ENCODE measurements at places on chromosomes 7 and 10.

- DNase-seq, result no peak
Observed at GRCh38 chr10:2014541-2014940, 277.2 kb upstream of the ADARB2 start.

DNA sequence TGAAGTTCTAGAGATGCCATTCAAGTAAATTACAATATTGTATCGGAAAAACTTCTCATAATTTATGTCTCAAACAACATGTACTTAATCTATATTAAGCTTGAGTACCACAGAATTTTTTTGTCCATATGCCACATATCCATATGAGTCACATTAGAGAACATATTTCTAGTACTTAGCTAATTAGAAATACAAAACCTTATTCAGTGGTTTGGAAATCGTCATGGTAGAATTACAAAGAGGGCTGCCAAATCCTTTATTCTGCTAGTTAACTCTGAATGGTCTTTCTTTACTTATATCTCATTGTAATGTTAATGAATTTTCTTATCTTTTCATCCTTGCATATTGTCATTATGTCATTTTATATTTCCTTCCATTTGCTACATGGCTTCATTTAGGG lies 9.0 kb upstream of the VIM start:
- no peak for DNase-seq

GRCh38 chr7:82098414-82098813 lies 328.6 kb upstream of the HGF start:
- no peak for DNase-seq

- DNase-seq, result no peak
Observed at GRCh38 chr7:80781561-80781979, 137.3 kb downstream of the SEMA3C start.

DNA sequence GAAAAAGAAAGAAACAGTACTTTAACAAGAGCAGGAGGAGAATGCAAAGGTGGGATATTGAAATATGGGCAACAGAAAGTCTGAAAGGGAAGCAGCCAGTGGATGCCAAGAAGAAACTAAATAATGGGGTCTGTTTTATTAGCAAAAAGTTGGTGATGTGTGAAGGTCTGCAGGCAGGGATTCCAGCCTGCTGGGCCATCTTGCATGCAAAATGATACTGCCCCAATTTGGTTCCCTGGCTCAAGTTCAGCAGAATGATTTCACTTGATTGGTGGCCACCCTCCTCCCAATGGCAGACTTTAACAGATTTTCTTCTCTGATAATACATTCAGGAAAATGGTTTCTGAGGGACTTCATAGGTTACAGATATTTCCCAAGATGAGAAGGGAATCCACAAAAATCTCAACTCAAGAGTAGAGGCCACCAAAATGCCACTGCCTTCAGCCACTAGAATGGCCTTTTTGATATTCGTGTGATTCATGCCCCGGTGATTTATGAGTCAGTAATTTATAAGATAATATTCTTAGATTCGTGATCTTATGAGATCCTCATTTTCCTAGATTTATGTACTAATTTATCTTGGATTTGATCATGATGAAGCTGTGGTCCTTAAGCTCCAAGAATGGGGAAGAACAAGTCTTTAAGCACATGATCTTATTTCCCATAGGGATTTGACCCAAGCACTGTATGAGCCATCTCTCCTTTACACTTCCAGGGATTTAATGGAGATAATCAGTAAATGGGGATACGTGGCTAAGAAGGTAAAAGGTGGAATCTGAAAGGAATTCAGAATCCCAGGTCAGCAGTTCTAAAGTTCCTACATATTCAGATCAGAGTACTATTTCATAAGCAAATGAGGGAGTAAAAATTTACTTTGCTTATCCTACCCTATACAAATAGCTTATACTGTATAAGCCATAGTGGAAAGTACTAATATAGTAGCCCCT lies 32.3 kb upstream of the ADD3 start:
- DNase-seq, result no peak

- DNase-seq, result no peak
Observed at GRCh38 chr10:54799506-54799905, 1.5 kb downstream of the PCDH15 start.

DNA sequence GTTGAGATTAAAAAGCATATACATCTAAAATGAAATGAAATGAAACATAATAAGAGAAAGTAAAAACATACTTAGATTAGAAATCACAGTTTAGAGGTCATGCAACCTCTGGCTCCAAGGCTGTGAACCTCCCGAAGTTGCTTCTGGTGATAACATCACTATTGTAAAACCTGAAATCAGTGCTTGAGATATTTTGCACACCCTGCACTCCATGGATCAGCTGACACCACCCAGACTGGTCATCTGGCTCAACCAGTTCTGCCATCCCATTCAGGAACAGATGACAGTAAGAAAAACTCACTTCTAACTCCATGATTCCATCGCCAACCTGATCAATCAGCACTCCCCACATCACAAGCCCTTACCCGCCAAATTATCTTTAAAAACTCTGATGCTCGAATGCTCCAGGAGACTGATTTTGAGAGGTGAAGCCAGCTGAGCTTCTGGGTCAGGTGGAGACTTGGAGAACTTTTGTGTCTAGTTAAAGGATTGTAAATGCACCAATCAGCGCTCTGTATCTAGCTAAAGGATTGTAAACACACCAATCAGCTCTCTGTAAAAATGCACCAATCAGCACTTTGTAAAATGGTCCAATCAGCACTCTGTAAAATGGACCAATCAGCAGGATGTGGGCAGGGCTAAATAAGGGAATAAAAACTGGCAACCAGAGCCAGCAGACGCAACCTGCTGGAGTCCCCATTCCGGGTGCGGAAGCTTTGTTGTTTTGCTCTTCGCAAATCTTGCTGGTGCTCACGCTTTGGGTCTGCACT lies 162.6 kb upstream of the MAGI2 start:
- DNase-seq, result no peak

- DNase-seq, result no peak
Observed at GRCh38 chr7:159060440-159060839, 84.2 kb downstream of the VIPR2 start.

- DNase-seq, result no peak
Observed at GRCh38 chr7:114508086-114508485, 93.5 kb downstream of the FOXP2 start.

DNA sequence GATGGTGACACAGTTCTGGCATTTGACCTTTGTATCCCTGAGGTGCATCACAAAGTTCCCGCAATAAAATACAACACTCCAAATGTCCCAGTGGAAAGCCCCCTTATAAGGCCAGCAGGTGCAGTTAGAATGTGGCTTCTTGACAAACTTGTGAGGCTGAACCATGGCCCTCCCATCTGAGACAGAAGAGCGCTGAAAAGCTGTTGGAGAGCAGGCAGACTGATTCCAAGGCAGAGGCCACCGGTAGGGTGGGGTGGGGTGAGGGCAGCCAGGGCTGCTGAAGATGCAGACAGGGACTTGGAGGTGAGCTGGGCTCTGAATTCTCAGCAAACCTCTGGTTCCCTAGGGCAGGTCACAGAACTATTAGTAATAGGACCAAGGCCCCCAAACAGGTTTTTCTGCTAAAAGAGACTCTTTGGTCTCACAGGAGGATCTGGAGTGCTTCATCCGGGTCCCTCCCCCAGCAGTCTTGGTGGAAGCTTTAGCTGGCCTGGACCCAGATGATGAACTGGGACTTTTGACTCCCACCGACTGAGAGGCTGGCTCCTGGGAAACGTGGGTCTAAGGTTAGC lies 15.6 kb upstream of the CHST3 start:
- no peak for DNase-seq

DNA sequence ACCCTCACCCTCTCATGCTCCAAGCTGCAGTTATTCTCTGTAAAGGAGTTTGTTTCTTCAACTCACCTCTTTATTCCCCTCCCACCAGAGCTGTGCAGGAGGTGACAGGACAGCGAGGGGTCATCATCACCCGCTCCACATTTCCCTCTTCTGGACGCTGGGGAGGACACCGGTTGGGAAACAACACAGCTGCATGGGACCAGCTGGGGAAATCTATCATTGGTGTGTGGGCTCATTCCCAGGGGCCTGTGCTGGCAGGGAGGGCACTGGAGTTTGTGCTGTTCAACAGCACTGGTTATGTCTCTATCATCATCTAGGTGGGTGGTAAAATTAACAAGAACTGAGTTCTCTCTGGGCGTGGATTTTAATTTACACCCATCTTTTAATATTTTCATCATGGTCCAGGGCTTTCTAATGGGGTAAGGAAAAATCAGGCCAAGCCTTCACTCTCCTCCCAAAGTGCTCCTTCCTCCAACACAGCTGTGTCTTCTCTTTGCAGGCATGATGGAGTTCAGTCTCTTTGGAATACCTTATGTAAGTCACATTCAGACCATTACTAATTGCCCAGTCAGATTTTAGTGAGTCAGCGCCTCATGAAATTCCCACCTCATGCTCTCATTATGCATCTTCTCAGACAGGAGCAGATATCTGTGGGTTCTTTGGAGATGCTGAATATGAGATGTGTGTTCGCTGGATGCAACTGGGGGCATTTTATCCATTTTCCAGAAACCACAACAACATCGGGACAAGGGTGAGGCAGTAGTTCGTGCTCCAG lies 61.6 kb downstream of the PRSS58 start:
- DNase-seq, result no peak

DNA sequence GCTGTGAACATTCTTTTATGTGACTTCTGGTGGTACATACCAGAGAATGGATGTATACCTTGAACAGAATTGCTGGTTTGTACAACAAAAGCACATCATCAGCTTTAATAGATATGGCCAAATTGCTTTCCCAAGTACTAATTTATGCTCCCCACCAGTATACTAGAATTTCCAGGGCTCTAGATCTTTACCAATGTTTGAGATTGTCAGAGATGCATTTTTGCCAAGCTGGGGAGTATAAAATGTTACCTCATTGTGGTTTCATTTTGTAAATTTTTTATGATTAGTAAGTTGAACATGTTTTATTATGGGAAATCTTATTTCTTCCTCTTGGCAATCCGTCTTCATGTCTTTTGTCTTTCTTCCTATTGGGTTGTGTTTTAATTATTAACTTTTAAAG lies 179.9 kb upstream of the TMEM106B start:
- DNase-seq, result no peak

DNA sequence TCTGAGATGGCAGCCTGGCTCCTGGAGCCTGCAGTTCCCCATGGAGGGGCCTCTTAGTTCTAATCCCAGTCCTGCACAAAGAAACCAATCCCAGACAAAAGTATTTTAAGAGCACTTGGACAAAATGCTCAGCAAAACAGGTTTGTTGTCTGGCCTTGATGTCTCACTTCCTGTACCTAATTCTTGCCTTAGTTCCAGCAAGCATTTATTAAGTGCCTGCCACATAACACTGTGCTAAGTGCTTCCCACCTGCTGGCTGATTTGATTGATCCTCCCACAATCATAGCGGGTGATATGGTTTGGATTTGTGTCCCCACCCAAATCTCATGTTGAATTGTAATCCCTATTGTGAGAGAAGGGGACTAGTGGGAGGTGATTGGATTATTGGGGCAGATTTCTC lies 65.7 kb upstream of the HABP2 start:
- no peak for DNase-seq

DNA sequence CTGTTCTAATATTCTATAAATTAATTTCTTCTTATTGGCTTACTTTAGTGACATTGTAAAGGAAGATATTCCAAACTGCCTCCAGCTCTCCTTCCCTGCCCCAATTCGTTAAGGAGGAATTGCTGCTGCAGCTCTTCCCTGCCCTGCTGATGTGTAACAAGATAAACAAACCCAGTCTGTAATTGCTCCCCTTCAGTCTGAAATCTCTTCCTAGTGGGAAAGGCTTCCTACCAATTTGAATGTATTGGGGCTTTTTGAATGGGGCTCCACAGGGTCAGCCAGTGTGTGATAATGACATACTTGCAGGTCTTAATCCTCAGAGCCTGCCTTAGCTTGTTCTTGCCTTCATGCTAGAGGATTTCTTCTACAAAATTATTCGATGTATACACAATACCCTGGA lies 849.9 kb upstream of the GHITM start:
- DNase-seq, result no peak

- DNase-seq, result no peak
Observed at GRCh38 chr7:26008428-26008827, 143.6 kb upstream of the NFE2L3 start.

- no peak for DNase-seq
Observed at GRCh38 chr7:122674502-122674901, 24.4 kb downstream of the RNF133 start.

DNA sequence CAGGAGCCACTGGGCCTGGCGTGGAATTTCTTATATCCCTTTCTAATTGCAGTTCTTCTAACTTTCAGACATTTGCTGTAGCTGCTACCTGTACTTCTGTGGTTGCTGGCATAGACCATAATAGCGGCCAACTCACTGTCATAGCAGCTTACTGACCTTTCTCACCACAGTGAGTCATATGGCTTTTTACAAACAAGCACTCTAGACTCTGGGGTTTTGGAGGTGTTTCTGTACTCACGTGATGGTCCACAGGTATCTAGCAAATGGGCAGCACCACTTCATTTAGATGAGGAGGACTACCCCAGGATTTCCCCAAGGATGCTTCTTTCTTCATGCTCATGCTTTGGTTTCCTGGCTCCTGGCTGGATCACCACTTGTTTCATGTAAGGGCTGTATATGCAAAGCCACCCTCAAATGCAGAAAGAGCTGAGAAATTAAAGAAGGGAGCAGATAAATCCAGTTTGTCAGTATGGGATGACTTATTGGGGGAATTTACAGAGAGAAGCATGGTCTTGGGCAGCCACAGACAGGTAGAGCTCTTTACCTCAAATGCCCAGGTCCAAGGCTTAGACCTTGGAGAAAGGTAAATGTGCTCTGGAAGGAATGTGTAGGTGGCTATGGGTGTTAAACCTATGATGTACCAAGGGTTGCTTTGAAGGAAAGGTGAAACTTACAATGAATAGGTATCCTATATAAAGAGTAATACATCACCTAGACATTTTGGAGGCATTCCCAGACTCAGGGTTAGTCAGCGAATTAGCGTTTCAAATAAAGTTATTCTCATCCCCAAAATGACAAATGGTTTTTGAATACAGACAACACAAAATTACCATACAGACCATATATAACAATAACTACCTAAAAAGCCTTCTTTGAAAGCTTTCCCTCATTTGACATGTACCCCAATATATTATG lies 15.9 kb upstream of the SLC25A16 start:
- DNase-seq, result no peak

DNA sequence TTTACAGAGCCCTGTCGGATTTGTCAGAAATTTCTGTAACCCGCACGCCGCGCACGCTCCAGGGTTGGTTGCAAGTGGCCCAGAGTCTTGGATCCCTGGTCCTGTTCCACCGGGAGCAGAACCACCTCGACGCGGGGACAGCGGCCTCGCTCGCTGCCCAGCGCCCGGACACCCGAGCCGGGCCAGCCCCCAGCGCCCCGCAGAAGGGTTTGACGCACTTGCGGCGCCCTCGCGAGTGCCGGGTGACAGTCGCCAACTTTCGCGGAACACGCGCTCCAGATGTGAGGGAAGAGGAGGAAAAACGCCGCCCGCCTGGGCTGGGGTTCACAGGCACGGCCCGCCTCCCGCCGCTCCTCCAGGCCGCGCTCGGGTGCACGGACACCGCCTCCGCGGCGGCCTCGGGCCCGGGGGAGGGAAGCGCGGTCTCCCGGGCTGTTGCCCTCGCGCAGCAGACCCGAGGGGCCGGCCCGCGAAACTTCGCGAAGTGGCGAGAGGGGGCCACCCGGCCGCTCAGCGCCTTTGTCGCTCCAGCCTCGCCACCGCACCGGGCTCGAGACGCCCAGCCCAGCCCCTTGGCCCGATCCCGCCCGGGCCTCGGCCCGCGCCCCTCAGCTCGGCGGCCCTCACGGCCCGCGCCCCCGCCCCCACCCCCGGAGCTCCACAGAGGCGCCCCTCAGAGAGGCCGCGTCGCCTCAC lies 514 bp downstream of the RNF216 start:
- DNase-seq, result no peak

GRCh38 chr10:122116331-122116730 lies 127.4 kb downstream of the TACC2 start:
- no peak for DNase-seq

GRCh38 chr10:70773965-70774809 lies 11.0 kb downstream of the TBATA start:
- no peak for DNase-seq
